Activated CD4-positive, alpha-beta T cell treated with anti-CD3 and anti-CD28 coated beads for 48 hours (primary cell): ENCODE measurements at places on chromosomes 16 and 17.

DNA sequence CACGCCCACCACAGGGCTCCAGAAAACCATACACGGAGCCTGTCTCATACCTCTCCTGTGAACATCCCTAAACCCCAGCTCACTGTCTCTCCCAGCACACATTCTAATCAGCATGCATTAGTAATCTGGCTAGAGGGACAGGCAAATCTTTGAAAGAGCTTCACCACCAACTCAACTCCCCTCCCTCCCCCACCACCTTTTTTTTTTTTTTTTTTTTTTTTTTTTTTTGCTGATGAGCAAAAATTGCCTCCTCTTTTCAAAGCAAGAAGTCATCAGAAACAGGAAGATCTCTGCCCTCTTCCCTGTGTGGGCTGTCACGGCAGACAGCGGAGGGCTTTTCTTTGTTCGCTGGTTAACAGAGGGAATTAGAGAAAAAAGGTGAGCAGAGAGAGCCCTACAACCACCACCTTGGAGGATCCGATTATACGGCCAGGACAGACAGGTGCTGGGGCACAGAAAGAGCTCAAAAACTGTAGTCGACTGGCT, 19.9 kb downstream of the GAS7 start:
- DNase-seq: no peak

- DNase-seq: no peak
Measured at GRCh38 chr16:84628226-84628731, 10.4 kb upstream of the COTL1 start.

DNA sequence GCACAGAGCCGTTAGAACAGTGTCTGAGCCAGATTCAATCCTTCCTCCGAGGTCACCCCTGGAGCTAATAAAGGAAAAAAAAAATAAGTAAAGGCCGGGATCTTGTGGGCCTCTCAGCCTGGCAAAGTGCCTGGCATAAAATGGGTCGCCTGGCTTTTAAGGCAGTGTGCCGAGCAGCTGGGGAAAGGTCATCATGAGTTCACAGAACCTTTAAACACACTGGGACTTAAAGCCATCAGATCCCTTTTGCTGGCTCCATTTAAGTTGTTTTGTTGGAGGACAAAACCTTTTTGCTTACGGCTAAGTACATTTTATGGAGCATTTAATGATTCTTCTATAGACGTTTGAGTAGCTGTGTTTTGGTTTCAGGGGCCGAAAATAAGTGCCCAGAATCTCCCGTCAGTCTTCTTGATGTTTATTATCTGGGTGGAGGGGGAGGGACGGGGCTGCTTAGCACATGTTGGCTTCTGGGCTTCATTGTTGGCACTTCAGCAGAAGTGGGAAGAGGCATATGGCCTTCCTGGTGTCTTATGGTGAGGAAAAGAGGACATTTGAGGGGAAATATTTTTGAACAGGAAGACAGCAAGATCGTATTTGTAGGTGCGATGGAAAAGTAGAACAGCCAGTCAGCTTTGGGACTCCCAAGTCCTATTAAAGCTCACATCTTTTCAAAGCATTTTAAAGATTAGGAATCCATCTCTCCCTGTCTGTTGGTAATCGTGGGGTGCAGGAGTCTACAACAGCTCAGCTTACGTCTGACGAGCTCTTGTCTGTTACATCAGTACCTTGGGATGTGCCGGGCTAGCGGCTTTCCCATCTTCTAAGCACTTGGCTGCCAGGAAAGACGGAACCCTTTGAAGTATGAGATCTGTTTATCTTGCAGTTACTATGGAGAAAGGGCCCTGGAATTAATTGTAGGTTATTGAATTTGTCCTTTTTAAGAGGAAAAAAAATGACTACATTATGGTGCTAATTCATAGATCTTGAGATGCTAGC, 31.1 kb downstream of the RBFOX1 start:
- no peak for DNase-seq

DNA sequence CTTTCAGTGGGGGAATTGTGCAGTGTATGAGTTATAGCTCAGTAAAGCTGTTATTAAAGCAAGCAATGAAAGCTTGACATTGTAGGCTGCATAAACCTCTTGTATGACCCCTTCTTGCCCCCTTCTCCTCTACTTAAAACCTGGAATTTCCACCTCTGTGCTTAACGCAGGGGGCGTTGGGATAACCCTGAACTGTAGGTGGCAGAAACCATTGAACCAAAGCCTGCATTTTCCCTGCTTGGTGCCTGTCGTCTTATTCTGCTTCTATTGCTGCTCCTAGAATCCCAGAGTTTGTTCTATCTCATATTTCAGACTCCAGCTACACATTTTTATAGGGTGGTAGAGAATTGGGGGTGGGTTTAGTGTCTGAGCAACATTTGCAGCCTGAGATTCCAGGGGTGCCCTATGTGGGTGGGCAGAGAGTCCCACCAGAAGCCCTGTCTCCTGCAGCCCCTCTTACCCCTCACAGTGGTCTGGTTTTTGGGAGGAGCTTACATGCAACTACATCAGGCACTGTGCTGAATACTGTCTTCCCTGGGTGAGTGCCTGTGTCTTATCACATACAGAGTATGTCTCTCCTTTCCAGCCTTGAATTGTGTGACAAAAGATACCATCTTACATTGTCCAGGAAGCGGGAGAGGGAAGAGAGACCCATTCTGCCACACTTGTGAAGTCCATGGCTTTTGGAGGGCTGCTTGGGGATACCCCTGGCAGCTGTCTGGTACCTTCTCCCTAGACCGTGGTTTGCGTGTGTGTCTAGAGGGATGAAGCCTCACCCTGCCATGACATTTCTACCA, 407.7 kb upstream of the EEF2KMT start:
- no peak for DNase-seq

DNA sequence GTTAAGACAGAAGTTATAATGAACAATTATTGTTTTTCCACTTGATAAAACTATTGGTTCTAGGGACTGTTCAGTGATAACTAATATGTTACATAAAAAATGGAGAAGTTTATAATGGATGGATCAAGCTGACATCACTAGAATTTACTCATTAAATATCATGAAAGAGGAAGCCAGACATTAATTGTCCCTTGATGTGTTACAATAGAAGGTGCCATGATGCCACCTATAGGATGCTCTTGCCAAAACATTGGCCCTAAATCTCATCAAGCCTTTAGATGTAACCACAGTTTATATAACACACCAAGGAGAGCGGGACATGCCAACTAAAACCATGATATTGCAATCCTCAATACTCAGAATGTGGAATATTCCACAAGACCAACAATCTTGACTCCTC, 147.9 kb upstream of the MON1B start:
- DNase-seq: no peak

DNA sequence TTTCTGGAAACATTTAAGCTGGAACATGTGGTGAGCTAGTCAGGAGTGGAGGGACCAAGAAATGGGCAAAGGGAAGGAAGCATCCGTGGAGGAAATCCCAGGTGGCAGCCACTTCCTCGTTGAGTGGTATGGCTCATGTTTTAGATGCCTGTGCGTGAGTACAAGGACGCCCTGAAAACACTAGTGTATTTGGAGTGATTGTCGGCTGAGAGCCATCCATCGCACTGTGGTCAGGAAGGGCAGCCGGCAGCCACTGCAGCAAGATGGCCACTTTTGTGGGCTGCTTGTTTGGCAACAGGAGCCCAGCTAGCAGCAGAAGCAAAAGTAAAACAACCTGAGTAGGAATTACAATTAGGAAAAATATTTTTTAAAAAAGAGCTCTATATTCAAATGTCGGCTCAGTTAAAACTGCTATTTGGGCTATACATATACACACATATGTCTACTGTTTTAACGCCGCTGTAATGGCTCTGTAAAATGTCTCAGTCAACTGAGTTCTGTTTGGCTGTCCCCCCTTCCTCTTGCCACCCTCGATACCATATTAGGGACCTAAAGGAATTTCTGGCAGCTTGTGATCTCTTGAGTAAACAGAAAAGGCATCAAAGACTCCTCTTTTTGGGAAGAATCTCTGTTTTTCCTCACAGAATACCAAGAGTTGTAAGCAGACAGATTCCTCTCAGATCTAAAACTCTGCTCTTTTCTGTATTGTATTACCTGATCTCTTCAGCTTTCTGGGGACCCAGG, 39.2 kb downstream of the BRD7 start:
- DNase-seq: no peak

- no peak for DNase-seq
Measured at GRCh38 chr17:72953621-72954020, 138.9 kb downstream of the SLC39A11 start.

DNA sequence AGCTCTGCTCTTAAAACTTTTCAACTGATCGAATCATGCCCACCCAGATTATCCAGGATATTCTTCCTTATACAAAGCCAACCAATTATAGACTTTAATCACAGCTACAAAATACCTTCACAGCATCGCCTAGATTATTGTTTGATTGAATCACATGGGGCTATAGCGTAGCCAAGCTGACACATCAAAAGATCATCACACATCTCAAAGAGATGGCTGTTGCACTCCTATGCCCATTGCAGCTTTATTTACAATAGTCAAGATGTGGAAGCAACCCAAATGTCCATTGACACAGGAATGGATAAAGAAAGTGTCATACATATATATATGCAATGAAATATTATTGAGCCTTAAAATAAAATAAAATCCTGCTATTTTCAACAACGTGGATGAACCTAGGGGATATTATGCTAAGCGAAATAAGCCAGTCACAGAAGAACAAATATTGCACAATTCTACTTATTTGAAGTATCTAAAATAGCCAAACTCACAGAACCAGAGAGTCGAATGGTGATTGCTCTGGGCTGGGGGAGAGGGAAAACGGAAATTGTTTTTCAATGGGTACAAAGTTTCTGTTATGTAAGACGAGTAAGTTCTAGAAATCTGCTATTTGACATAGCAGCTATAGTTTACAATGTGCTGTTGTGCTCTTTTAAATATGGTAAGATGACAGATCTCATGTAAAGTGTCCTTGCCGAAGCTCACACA, 60.9 kb upstream of the ERCC4 start:
- DNase-seq: no peak

DNA sequence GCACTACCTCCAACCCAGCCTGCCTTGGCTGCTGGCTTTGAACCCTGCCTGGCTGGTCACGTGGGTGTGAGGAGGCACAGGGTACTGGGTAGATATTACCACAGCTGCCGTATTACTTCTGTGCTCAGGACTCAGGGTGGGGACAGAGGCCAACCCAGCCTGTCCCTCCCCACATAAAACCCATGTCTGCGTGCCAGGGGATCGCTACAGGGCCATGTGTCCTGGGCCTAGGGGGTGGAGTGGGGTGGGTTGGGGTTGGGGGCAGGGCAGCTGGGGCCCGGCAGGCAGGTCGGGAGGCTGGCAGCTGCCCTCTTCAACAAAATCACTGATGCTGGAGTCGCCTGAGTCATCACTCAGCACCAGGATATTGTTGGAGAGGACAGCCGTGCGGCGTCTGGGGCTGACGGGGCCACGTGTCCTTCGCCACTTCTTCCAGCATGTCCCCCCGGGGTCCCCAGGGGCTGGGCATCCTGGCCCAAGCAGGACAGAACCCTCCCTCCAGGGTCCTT, 39.7 kb upstream of the PVALEF start:
- no peak for DNase-seq

GRCh38 chr16:533391-534123, 6.0 kb downstream of the CAPN15 start:
- no peak for DNase-seq

DNA sequence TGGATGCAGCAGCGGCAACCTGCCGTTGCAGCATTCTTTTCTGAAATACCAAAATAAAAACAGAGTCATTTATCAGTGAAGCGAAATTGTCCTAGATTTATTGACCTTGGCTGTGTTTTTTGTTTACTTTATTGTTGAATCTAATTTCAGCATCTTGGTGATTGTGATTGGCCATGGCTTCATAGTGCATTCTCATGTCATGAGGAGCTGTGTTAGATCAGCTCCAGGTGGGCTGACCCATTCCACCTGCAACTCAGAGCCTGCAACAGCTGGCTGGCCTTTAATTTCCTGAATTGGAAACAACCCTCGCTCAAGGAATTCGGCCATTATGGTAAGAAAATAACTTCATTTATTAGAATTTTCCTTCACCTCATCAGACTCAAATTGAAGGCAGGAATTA, 16.4 kb downstream of the KRT24 start:
- no peak for DNase-seq

DNA sequence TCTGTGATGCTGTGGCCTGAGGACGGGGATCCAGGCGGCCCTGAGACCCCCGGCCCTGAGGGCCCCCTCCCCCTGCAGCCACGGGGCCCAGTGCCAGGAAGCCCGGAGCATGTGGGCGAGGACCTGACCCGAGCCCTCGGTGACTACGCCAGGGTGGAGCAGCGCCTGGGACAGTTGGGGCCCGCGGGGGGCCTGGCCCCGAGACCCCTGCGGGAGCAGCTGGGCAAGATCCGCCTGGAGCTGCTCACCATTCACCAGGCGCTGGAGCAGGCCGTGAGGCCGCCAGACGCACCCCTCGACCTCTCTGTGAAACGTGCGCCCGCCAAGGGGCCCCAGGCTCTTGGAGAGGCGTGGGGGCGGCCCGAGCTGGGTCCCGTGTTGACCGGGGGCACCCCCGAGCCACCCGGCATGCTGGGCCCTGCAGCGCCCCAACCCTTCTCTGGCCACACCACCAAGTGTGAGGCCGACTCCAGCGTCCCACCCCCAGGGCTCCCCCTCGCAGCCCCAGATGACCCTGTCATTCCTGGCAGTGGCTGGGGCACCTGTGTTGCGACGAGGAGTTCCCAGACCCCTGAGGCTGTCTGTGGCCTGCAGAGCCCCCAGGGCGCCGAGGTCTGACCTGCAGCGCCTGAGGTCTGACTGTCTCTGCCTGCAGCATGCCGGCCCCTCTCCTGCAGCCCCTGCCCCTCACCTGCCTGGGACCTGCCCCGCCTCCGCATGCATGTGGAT, 2.0 kb upstream of the NHLRC4 start:
- DNase-seq: no peak

GRCh38 chr16:50245417-50246298, 20.7 kb upstream of the ADCY7 start:
- DNase-seq: peak; percentile 77

DNA sequence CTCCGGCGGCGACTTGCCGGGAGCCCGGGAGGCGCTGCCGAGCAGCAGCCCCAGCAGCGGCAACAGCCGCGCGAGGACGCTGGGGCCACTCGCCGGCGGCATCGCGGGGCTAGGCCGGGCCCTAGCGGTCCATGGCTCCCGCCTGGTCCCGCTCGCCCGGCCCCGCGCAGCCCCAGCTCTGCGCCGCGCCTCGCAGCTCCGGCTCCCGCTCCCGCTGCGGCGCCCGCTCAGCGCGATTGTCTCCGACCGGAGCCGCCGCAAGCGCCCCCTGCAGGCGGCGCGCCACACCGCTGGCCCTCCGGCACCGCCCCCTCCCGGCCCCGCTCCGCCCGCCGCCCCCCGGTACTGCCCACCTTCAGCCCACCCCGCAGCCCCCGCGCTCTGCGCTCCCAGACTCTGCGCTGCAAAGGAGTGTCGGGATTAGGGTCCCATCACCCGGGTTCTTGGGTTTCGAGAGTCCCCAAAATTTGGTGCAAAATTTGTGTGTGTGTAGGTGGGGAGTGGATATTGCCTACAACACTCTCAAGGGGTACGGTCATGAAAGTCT, at the start of gene FAM171A2:
FAM171A2 (minus strand) TSS at position 241 of the 547 bp plus-strand sequence; CDS start at position 102, 139 bp downstream.
- peak; percentile 71 for DNase-seq

- DNase-seq: no peak
Measured at GRCh38 chr17:21495281-21495680, 119.1 kb downstream of the KCNJ12 start.
